ENCODE measurements at places on chromosomes 16 and 17.
A peak's percentile ranks its signal among the peaks of the same experiment; 100 is the strongest.

DNA sequence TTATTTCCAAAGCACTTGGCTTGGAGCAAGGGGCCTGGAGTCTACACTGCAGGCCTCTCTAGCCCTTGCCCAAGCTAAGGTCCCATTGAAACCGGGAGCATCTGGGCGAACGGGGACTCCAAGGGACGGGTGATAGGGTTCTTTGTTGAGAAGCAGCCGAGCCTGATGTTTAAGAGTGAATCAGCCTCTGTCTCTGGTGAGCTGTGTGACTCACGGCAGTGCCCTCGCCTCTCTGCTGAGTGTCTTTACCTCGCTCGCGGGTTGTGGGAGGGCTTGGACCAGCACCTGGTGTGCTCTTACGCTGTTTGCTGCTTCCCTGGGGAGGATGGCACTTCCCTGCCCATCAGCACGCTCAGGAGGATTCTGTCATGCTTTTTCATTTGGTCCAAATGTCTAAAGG, 1.3 kb downstream of the HGS start:
- DNase-seq = peak; percentile 41

DNA sequence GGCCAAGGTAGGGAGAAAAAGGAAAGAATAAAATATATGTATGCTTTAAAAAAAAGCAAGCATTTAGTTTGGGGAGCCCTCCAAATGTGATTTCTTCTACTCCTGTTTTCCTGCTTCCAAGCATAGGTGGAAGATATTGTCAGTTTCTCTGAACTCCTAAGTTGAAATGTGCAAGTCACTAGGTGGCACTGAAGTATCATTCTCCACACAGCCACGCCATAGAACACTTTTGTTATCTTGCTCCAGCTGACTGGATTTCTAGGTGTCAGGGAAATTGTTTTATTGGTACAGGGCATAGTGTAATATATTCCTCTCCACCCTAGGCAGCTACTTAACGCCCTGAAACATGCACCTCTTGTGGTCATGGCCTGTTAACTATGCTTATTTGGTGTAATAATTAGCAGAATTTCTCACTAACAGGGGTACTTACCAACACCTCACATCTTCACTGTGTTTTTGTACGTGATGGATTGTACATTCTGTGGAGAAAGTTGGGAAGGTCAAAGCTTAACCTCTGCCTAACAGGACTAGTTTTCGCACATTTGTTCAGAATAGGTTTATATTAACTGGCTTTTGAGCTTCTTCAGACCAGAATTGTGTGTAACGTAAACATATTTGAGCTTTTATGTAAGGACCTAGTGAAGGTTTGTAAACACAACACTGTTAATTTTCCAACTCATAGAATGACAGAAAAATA, 69.3 kb downstream of the FTO start:
- no peak for DNase-seq

DNA sequence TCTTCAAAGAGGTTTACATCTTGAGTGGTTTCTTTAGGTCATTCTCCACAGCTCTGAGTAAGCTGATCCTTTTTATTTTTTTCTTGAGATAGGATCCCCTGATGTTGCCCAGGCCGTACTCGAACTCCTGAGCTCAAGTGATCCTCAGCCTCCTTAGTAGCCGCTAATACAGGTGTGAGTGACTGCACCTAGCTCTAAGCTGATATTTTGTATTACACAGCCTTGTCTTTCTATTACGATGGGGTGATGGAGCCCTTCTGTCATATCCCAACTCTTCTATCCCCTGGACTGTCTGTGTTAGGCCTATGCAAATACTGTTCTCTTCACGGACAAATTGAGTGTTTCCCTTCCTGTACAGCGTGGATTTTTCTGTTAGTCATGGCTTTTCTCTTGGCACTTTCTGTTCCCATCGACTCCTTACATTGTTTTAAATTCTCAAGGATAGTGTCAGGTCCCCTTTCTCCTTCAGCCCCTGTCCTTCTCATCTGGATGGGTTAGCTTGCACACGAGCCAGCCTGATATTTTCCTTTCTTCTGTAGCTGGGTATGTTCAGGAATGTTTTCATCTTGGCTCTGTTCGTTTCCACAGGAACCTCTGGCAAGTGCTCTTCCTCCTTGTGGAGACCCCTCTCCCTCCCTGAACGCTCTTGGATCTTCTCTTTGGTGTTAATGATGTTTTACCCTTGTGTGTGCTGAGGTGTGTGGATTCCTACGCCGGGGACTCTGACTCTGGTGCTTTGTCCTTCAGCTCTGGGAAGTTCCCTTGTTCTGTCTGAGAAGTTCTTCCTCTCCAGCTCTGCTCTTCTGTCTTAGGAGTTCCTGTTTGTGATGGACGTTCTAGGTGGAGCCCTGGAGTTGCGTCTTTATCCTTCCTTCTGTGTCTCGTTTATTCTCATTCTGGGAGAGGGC, 2.3 kb downstream of the BANP start:
- DNase-seq = no peak

- DNase-seq = no peak
Observed at GRCh38 chr16:23279721-23280153, 22.4 kb upstream of the SCNN1B start.

DNA sequence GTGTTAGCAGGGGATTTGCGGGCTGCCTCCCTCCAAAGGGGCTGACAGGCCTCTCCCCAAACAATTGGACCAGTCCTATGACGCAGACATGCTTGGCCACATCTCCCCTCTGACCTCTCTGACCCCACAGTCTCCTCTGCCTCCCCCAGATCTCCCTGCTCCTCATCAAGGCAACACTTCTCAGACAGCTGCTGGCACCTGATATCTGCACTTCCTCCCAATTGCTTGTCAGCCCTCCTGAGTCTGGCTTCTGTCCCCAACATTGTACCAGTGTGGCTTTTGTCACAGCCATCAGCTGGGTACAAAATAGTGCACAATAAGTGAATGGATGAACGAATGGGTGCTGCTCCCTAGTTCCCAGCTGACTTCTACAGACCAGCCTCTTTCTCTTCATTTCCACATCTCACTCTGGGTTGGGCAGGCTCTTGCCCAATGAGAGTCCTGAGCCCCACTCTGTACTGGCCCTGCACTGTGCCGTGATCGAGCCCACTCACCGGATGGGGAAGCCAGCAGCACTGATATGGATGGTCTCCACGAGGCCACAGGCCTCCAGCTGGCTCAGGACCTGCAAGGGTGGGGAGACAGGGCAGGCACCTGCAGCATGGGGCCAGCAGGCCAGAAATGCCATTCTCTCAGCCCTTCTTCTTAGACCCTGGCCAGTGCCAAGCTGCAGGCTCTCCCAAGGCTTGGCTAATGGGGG, 17.1 kb downstream of the ZNHIT3 start:
- no peak for DNase-seq

DNA sequence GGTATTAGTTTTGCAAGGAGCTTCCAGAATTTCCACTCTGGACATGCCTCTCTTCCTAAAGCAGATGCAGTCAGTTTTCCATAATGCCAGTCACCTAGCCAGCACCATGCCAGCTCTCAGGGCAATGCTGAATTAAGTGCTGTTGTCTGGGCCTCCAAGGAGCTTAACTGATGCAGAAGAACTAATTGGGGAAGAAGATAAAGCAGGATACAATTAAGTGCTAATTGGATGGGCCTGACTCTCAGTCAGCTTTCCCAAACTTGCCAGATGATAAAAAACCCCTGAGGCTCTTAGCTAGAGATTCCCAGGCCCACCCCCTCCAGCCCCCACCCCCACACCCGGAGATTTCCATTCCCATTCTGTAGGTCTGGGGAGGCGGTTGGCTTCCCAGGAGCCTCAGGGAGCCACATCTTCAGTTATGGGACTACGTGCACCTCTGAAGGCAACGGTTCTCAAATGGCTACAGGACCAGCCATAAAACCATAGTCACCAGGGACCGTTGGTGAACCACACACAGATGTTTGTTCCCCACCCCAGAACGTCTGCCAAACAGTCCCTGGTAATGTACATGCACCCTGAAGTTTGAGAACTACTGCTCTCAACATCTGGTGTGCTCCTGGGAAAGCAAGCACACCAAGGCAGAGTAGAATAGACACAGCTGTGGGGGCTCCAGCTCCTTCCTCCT, 499.1 kb upstream of the CDH5 start:
- DNase-seq = no peak

DNA sequence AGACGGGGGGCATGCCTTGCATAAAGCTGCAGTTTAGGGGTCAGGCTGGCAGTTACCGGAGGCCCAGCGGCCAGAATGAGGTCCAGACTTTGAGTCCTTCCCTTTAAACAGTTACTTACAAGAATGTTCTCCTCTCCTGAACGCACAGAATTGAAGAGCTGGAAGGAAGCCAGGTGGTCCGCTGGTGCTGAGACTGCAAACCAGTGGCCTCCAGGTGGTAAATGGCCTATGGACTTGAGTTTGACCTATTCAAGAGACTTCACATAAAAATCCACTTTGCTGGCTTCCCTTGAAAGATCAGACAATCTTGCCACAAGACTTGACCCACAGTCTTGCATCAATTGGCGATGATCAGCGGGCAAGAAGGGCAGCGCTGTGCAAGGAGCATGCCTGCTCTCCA, 14.7 kb upstream of the SEZ6 start:
- DNase-seq = no peak

DNA sequence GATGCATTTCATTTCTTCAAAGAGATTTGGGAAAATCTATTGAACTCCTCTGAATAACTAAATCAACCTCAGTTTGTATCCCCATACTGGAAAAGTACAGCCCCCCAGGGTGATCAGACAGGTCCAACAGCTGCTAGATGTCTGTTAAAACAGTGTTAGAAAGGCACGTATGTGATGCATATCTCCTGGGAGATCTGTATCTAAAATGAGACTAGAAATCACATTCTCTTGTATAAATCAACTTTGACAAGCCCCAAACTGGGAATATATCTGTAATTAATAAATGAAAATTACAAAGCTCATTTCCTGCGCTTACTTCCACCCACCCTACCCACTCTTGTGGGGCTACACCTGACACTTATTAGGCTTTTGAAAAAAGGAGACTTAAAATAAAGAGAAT, 3.8 kb upstream of the KIF2B start:
- DNase-seq = no peak

- DNase-seq = no peak
Observed at GRCh38 chr17:29238133-29238850, 8.4 kb upstream of the CRYBA1 start.

- no peak for DNase-seq
Observed at GRCh38 chr17:77451894-77452852, 311.4 kb downstream of the SEC14L1 start.

GRCh38 chr17:33967608-33968349, 287.3 kb upstream of the CCL2 start:
- no peak for DNase-seq

GRCh38 chr16:67801241-67801640, 5.1 kb downstream of the RANBP10 start:
- no peak for DNase-seq

DNA sequence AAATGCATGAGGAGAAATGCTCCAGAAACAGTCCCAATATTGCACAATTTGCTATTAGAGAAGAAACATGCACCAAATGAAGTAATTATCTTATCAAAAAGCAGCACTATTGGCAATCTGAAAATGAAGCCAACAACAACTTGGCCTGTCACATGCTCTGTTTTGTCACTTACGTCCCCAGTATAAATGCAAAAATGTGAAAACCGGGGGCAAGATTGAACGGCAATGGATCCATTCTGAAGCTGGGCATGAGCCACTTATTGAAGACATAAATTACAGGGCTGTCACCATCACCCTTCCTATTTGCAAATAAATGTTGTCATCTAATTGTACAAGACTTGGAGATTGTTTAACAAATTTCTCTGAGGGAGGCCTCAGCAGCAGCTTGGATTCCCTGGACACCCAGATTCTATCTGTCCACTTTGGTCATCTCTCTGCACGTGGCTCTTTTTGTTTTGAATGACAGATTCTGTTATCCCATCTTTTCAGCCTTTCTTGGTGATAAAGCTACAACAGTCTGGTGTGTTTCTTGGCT, 180.2 kb upstream of the CDH5 start:
- DNase-seq = no peak

GRCh38 chr17:47162013-47162622, 27.0 kb downstream of the CDC27 start:
- DNase-seq = no peak

DNA sequence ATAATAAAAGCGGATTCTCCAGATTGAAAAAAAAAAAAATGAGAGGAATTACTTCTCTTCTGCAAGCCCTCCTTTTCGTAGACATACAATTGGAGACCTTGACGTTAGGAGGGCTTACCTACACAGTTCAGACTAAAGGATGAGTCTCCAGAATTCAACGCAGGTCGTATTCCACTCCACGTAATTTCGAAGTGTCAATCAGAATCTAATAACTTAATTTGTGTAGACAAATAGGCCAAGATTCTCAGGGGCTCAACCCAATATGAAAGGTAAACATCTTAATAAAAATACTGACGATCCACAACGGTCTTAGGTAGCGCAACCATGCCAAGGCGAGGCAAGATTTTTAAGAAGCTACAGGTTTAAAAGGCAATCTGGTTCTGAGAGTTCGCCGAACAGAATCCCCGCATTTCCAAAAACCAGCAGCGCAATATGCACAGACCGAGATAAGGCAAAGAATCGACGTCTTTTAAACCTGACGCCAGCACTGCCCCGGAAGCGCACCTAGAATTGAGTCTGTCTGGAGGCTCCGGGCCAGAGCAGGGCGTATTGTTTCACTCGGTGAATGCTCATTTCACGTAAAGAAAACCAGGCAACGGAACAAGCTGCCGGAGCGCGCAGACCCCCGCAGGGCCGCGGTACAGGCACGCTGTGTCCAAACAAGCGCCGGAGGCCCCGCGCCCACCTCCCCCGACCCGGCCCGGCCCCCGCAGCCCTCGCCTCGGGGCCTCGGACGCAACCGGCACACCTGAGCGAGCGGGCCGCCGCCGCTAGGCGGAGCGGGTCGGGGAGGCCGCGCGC, 623 bp downstream of the MBTPS1 start:
- no peak for DNase-seq

DNA sequence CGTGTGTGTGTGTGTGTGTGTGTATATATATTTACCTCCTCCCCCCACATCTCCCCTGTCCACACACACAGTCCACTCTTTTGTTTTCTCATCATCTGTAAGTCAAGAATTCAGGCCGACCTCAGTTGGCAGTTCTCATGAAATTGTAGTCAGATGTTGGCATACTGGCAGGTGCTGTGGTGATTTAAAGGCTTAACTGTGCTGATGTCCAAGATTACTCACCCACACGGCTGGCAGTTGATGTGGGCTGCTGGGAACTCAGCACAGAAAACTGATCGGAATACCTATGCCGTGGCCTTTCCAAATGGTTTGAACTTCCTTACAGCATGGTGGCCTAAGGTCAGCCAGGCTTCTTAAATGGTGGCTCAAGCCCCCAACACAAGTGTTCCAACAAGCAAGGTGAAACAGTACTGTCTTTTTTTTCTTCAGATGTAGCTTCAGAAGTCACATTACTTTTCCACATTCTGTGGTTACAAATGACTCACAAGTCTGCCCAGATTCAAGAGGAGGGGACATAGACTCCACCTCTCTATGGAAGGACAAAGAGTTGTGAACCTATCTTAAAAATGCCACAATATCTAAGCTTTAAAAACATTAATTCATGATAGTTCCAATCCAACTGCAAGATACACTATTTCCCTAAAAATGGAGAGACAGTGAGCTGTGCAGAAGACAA, 198.5 kb upstream of the HS3ST4 start:
- DNase-seq = no peak

DNA sequence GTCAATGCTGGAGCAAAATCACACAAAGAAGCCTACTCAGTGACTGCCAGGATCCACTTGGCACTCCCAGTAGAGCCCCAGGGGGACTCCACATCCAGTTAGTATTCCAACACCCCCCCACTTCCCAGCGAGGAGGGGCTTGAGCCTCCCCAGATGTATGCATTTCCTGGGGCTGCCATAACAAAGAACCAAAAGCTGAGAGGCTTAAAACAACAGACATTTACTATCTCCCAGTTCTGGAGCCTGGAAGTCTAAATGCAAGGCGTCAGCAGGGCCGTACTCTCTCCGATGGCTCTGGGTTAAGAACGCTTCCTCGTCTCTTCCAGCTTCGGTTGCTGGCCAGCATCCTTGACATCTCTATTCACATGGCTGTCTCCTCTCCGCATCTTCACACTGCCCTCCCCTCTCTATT, 23.0 kb upstream of the GNA13 start:
- DNase-seq = no peak
